ENCODE measurements at places on chromosomes 12 and 14.

DNA sequence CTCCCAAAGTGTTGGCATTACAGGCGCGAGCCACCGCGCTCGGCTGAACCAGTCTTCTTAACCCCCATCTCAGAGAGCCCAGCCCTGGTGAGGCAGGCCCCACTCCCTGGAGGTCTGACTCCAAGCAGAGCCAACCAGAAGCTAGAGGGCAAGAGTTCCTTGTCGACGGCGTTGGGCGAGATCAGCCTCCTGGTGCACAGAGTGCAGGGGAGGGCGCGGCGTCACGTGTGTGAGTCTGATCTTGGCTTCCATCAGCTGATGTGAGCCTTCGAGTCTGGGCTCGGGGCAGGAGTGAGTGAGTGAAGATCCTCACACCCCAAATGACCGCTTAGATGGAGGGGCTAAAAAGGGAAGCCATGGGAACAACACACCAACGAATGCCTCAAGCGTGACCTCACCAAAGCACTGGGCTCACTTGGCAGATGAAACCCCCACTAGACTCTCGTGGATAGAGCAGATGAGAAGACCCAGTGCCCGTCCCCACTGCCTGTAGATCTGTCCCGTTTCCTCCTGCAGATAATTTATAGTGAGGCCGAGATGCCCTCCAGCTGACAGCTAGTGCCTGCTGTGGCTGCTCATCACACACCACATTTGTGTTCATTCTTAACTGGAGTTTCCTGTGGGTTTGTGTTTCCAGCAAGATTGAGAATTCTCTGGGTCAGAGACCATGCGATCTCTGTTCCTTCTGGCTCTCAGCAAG is 28.6 kb upstream of the ADGRD1 start:
- no peak for ATAC-seq

GRCh38 chr14:65043893-65044595 is 57.3 kb downstream of the FNTB start:
- ATAC-seq, result no peak

GRCh38 chr12:116656306-116656705 is 81.6 kb downstream of the SPRING1 start:
- no peak for ATAC-seq

DNA sequence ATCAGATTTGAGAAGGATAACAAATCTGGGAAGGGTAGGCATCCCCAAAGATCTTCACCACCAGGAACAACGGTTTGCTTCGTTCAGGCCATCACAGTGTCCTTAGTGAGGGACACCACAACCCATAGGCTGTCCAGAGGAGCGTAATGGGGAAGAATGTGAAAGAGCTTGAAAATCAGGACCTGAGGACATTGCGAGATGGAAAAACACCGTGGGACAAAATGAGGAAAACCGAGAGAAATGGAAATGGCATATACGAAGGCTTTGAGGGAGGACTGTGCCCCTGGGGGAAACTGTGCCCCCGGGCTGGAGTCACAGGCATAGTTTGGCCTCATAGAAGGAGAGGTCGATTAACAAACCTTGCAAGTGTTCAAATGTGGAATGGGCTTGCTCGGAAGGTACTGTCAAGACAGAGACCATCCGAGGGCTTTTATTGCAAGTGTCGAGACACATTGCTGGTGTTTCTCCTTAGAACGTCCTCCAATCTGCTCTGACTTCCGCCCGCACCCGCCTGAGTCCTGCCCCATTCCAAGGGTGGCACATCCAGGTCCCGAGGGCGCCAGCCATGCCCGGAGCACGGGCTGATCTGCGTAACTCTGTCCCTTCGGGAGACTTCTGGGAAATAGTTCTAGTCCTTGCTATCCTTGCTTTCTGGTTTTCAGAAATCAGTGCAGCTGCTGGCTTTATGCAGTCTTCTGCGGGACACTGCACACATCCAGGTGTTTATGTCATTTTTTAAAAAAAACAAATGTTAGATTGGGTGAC is 885 bp upstream of the PALS1 start:
- peak; percentile 39 for ATAC-seq

DNA sequence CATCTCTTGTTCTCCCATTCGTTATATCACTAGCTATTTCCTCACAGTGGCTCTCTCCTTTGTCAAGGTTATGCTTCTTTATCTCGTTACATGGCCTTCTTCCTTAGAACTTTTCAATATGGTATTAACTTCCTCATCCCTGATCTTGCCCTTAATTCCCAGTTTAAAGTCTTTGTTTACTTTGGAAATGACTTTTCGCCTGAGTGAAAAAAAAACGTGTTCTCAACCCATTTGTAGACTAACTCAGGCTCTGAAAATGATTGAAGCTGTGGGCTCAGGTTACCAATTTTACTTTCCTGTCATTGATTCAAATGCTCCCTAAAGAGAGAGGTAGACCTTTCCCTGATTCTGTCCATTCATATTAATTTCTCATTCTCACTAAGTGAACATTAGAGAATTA is 135.2 kb downstream of the NUBPL start:
- no peak for ATAC-seq

DNA sequence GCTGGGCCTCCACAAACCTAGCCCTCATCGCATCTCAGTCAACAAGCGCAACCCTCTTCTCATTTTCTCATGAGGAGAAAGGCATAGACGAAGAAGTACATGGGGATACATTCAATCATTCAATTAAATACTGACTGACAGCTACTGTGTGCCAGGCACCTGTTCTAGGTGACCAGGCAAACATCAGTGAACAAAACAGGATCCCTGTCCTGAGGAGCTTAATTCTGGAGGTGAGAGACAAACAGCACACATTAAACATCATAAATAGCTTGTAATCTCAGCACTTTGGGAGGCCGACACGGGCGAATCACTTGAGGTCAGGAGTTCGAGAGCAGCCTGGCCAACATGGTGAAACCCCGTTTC is 362 bp upstream of the ACYP1 start:
- ATAC-seq, result no peak

GRCh38 chr12:10190558-10191388 is 11.9 kb downstream of the TMEM52B start:
- peak; percentile 88 for ATAC-seq

DNA sequence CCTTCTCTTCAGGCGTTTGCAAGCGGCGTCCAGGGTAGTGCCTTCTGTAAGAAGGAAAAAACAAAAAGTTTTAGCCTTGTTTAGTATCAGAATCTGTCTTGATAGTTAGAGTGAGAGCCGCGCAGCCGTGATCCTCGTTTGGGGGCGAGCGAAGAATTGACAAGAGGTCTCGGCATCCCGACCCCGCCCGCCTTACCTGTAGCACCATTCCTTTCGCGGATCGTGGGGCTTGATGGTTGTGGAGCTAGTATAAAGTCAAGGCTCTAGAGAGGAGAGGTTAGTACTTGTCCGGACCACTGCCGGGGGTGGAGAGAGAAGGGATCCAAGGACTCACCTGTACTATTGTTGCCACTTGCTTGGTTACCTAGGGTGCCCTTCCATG is 494 bp downstream of the TMTC3 start:
- no peak for ATAC-seq

DNA sequence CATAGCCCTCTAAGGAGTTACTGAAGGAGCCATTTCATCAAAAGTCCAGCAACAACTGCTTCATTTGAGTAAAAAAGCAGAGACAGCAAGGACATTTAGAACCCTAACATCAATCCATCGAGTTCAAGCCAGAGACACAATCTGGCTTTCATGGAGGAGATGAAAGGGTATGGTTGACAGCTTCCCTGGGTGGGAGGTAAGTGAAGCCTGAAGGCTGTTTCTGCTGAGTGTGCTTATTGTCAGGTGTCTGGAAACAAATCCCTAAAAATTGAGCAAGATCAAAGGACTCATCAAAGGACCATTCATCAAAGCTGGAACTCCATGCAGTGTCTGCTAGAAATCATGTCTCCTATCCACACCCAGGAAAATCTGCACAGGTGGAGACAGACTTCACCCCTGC is 104.4 kb upstream of the CCDC196 start:
- no peak for ATAC-seq

GRCh38 chr12:108297424-108297823 is 41.7 kb downstream of the CMKLR1 start:
- ATAC-seq, result no peak

- no peak for ATAC-seq
Measured at GRCh38 chr14:95495076-95495475, 21.4 kb downstream of the SYNE3 start.

GRCh38 chr12:67483871-67484554 is 164.5 kb upstream of the DYRK2 start:
- ATAC-seq, result no peak
